Stimulated activated CD4-positive, alpha-beta T cell treated with anti-CD3 and anti-CD28 coated beads, Interleukin-1b, Interleukin-23, amount 100 ng/mL, for 1 hour (primary cell): ENCODE measurements at places on chromosomes 2 and 18.

- no peak for DNase-seq
Observed at GRCh38 chr2:17416884-17417391, 101.3 kb downstream of the RAD51AP2 start.

DNA sequence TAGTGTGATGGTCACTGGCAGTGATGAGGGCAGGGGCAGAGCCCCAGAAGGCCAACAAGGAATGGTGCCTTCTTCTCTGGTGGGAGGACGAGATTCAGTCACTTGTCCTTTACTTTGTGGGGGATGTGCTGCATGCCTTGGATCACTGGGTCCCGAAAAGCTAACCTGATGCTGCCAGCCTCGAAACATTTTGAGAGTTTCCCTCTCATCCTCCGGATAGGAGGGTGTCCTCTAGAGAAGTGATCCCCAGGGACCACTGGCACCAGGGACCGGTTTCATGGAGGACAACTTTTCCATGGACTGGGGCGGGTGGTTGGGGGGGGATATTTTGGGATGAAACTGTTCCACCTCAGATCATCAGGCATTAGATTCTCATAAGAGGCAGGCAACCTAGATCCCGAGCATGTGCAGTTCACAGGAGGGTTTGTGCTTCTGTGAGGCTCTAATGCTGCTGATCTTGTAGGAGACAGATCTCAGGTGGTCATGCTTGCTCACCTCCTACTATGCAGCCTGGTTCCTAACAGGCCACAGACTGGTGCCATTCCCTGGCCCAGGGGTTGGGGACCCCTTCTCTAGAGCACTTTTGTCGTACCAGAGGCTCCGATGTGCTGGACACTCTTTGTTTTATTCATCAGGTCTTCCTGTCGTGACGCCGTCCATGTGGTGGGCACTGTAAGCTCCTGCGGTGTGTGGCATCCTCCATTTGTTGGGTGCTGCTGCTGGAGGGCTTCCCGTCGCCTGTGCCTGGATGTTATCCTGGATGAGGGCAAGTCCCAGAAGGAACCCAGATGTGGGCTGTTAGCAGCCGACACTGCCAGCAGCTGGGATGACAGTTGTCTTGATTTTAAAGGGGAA, 68.5 kb upstream of the HDAC4 start:
- no peak for DNase-seq

- no peak for DNase-seq
Observed at GRCh38 chr18:6476880-6477279, 62.2 kb upstream of the L3MBTL4 start.

DNA sequence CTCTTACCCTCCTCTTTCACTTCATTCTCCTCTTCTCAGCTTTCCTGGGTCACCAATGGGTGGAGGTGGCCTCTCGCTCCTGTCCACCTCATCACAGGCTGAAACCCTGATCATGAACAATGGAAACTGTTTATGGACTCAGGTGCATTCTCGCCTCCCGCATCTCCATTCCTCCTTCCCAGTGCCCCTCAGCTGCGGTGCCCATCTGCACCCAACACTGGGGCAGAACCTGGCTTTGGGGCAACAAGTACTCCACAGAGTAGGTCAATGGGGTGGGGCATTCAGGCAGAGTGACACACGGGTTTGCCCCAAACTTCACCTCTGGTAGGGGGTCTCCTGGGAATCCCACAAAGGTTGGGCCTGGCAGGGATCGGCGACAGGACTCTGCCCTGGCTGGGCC, 199.5 kb downstream of the RTP5 start:
- no peak for DNase-seq

DNA sequence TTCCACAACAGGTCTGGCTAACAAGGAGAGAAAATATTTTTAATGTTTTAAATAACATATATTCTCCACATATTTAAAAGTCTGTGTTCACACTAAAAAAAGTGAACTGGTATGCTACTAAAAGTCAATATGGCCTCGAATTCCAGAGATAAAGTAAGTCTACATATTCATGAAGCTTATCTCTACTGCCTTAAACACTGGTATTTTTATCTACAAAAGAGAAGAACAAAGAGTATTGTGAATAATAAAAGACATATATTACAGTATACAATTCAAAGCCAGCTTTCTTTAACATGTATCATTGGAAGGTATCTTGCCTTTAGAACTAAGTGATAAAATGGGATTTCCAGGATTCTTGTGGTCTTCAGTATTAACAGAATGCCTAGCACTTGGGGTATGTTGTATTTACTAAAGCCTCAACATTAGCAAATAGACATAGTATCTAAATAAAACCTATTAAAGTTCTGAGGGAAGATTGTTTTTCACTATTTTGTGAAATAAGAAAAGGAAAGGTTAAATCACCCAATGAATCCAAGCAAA, 302.8 kb upstream of the CCDC68 start:
- DNase-seq: no peak

GRCh38 chr2:137886083-137886831, 78.0 kb upstream of the HNMT start:
- no peak for DNase-seq
